ENCODE measurements at places on chromosomes 6 and 20.

GRCh38 chr6:166751051-166751595, 124.1 kb upstream of the RPS6KA2 start:
- no peak for DNase-seq

- DNase-seq: no peak
These were observed 177.1 kb downstream of the CD109 start for GRCh38 chr6:73873081-73873480.

DNA sequence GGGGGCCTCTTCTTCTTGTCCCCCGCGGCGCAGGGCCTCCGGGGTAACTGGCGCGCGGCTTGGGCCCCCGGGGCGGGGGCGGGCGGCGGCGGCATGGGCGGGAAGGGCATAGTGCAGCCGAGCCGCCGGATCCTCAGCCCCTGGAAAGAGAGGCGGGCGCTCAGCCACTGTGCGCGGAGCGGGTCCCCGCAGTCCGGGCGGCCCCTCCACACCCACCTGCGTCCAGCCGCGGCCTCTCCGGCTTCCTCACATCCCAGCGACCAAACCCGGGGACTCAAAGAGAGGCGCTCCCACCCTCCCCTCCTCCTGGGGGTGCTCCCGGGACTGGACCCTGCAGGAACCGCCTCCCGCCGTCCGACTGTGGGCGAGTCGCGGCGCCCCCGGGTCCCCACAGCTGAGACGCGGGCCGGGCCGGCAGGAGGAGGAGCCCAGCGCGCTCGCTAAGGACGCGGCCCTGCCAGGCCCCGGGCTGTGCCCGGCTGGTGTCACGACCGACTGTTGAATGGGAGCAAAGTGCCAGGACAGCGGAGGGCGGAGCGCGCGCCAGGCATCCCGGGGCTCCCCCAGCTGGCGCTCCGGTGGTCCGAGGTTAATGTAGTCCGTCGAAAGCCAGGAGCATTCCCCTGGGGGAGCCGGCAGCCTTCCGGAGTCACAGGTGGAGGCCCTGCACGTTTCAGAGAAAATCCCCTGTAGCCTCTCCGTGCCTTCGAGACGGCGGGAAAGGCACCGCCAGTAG, at the start of gene PRR18:
Gene PRR18 (minus strand): TSS at position 360 of the 736 bp plus-strand sequence. CDS start 250 bp downstream, at position 110.
- DNase-seq: peak; percentile 30

- DNase-seq: no peak
These were observed 42.1 kb downstream of the ATG5 start for GRCh38 chr6:106283481-106283880.

DNA sequence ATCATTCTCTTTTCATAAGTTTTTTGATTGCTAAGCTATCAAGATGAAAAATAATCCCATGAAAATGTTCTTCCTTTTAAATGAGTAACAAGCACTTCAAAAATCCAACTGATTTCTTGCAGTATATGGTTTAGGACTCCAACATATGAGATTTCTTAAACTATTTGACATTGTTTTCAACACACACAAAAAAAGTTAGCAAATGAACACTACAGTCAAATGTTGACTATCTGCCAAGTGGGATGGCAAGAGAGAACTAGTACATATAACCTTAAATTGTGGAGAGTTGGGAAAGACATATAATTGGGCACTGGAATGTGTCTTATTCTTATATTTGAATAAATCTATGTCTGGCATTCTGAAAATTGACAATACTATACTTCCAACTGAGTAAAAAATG, 15.6 kb downstream of the COL21A1 start:
- DNase-seq: no peak

GRCh38 chr6:102813489-102814275, 1420.2 kb downstream of the GRIK2 start:
- DNase-seq: no peak

DNA sequence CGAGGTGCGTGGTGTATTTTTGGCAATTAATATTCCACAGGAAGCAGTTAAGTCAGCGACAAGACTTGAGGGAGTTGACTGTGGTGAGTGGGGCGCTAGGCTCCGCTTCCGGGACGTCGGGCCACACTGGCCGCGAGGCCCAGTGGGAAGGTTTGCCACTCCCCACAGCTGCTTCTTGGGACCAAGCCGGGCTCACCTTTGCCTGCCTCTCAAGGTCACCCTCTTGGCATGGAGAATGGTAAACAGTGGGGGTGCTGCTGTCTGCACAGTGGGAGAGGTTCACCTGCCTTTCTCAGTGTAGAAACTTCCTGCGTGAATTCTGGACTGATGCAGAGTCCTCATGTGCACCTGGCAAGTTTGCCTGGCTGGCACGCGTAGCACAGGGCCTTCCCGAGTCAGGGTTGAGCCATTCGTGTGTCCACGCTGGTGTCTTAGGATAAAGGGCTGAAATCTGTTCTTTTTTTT, 6.4 kb downstream of the OSBPL2 start:
- DNase-seq: no peak

- peak; percentile 25 for DNase-seq
These were observed at the start of gene RAMACL for GRCh38 chr6:166586424-166587156. TSS of gene RAMACL (minus strand) at chr6:166586678. CDS start at chr6:166586477, 201 bp downstream.

- DNase-seq: no peak
These were observed 30.3 kb downstream of the PACSIN1 start for GRCh38 chr6:34496103-34496685.

DNA sequence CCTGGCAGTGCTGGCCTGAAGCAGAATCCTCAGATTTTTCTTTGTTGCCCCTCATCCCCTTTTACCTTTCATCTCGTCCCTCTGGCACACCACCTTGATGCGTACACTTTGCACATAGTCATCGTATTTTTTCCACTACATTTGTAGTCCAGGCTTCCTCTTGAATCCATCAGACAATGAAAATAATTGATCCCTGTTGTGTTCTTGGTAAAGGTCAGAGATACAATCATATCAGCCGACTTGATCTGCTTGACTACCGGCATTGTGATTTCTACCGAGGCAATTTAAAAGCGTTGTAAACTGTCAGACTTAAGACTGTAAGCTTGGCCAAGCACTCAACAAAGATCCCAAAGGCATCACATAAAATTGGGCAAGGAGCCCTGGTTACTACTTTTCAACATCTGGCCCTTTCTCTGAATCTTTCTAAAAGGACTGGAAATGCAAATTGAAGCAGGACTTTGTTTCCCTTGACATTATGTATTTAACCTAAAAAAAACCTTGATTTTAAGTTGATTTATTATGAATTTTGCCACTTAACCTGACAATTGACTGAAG, 512.6 kb downstream of the LMBRD1 start:
- no peak for DNase-seq

DNA sequence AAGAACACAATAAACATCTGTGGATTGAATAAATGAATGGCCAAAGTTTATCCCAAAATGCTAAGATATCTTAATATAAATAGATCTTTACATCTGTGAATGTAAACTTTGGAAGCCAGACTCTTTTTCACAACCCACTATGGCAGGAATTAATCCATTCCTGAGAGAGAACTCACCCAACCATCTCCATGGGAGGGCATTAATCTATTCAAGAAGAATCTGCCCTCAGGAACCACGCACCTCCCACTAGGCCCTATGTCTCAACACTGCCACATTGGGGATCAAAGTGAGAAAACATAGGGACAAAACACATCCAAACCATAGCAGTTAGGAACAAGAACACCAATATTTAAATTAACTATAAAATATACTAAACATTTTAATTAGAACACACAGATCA, 3.4 kb downstream of the UBE3D start:
- no peak for DNase-seq

DNA sequence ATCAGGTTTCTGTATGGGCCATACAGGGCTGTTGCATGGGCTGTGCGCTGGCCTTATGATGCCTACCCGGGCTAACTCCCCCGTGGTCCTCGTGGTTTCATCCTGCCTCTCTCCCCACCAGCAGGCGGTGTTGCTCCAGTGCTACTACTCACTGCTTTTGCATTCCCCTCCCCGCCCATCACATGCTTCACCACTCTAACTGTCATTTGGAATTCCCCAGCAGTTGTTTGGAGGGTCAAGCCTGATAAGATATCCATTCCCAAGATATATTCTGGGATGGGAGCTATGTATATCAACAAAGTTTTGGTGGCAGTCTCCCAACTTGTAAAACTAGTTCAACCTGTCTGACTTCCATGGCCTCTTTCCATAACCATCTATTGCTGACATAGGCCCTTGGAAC, 233.2 kb upstream of the SOX4 start:
- no peak for DNase-seq

DNA sequence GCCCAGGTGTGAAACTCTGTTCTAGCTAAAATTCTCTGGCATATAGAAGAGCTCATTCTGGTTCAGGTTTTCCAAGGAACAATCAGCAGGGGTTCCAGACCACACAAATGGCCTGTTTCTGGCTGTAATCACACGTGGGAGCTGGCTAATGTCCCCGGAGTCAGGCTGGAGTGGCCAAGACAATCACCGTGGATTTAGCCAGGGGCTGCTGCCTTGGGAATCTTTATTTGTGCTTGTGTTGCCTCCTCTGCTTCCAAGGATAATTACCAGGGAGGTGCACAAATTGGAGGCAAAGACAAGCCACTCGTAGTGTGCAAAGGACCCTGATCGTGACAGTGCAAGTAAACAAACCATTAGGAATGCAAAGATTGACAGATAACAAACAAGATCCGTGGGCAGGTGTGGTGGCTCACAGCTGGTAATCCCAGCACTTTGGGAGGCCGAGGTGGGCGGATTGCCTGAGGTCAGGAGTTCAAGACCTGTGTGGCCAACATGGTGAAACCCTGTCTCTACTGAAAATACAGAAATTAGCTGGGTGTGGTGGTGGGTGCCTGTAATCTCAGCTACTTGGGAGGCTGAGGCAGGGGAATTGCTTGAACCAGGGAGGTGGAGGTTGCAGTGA, 77.3 kb downstream of the KCNB1 start:
- DNase-seq: no peak

- no peak for DNase-seq
These were observed 3.4 kb upstream of the HLA-A start for GRCh38 chr6:29938746-29939508.

DNA sequence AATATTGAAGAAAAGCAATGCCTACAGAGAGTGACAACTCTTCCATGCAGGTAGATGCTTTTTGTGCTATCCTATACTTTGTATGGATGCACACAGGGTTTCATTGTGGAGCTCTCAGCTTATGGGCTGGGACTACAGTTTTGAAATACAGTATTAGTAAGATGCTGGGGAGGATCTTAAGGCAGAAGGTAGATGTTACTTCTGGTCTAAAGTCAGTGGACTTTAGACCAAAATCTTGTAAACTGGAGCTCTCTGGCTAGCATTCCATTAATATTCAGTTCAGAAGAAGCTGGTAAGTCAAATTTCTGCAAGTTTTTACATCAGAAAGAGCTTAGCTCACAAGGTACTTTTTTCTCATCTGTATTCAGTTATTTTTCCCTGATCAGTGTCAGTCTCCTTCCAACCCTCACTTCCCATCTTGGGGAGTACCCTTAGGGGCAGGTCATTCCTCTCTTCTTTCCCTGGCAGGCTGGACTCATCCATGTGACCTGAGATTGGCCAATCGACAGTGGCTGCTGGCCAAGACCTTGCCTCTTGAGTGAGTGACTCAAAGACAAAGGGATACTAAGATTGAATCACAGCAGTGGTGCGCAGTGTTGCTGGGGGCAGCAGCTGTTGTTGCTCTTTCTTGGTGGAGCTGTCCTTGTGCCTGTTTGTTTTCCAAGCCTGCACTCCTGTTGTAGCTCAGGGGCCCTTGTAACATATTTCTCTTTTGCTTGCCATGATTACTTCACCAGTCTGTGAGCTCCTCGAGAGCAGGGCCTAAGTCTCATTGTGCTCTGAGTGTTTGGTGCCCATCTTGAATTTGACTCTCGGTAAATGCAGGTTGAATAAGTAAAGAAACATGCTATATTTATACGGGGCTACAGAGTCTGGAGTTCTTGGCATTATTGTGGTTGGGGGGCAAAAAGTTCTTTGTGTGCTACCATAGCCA, 2.8 kb upstream of the PHF20 start:
- DNase-seq: no peak

DNA sequence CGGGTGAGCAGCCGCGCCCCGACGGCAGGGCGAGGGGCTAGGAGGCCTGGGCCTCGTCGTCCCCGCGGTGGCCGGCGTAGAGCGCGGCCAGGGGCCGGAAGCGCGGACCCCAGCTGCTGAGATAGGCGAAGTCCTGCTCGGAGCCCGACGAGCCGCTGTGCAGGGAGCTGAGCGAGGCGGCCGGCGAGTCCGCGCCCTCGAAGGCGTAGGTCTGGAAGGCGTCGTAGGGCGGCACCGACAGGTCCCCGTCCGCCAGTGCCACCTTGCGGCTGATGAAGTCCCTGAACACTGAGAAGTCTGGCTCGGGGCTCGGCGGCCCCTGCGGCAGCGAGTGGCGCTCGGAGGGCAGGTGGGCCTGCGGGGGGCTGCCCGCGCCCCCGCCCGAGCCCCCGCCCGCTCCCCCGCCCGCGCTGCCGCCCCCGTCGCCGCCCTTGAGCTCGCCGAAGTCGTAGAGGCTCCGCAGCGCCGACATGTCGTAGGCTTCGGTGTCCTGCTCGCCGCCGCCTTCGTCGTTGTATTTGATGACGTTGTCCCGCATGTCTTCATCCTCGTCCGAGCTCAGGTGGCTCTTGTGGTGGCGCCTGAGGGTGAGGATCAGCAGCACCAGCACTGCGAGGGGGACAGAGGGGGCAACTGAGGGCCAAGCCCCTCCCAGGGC, 56.5 kb downstream of the CD40 start:
- DNase-seq: peak; percentile 84

GRCh38 chr6:14520029-14520428, 402.5 kb downstream of the CD83 start:
- no peak for DNase-seq

DNA sequence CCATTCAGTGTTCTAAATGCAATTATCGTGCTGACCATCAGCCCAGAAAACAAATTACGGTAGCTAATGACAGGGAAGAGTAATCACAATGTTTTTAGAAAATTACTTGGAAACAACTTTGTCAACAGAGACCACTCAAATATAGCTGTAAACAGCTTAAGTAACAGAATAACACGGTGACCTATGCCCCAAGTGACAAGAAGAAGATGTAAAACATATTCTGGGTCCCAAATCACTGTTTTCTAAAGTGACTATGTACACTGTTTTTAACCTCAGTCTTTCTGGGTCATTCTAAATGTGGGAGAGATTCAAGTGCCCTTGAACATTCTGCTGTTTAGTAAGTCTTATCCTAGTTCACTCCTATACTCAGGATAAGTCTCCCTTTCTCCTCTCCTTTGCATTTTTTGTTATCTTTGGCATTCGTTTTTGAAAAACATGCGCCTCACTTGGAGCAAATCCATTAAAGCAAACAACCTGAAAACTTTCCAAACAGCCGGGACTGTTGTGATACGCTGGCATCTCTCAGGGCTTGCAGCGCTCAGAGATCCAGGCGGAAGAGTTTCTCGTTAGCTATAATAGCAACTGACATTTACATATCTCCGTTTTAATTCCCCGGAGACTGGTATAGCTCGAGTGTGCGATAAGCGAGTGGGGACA, 114.5 kb upstream of the SOX4 start:
- no peak for DNase-seq

GRCh38 chr6:117547688-117548621, 54.4 kb downstream of the GOPC start:
- DNase-seq: no peak

GRCh38 chr6:33390767-33391277, 801 bp upstream of the KIFC1 start:
- DNase-seq: no peak
